NCI-H2081 treated with DMSO at 0.1 percent for 48 hours (cell line): ENCODE measurements at places on chromosomes 5 and 9.

DNA sequence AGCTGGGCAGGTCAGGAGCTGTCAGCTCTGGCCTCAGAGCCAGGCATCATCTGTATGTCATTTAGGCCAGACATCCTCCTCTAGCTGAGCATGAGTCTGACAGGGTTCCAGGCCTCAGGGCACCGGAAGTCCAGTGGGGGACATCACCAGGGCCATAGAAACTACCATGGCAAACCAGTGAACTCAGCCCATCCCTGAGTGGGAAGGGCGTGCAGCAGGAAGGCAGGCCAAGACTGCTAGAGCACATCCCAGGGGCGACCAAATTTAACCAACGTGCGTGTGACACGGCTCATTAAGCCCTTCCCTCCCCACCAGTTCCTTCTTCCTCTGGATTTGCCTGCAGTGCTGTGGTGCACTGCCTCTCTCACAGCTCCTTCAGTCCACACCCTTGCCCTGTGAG is 75.9 kb downstream of the COL27A1 start:
- DNase-seq: no peak

DNA sequence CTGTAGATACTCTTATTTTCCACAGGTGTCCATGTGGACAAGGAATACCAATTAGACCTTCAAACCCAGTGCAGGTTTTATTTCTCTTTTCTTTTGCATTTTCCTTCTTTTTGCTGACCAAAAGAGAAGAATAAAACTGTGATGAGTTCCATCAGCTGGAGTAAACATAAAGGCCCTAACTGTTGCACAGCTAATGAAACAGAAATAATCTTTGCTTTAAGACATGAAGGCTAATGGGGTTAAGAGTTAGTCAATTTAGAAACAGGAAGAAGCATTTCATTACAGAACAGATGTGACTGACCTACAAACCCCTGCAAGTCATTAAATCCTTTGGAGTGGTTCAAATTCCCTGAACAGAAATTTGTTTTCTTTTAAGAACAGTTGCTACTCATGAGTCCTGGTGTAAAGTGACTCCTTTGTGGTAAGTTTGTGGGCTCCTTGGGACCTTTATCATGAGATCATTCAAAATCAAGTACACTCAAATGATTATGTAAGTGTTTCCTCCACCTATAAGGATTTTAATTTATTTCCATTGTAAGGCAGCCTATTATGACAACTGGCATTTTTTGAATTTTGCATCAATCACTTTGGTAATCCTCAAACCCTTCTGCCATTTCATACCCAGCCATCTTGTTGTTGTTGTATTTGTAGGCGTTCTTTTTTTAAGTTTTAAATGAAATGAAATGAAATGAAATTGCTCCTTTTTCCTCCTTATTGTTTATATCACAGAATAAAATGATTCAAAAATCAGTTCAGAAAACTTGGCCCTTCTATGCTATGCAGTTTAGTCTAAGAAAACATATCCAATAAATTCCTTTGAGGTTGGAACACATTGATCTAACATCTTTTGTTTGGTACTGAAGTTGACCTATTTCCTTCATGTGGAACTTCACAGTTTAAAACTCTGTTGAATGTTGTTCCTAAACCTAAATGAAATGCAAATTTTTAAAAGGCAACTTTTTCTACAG is 1.3 kb downstream of the MINAR2 start:
- no peak for DNase-seq

DNA sequence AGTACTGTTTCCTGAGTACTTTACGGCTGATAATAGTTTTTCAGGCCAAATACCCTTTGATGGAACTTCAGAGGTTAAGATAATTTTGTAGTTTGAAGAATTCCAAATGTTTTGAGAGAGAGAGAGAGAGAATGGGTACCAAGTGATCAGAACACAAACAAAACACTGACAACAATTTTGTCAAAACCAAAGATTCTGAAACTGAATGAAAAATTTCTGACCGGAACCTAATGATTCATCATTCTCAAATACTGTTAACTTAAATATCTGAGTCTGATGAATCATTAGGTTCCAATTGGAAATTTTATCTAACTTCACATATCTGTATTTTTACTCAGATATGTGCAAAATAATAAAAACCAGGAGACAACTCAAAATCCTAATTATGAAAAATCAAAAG is 4.0 kb downstream of the LMBRD2 start:
- DNase-seq: no peak

- no peak for DNase-seq
These were observed 56.2 kb downstream of the ARHGEF28 start for GRCh38 chr5:73682176-73682575.

- no peak for DNase-seq
These were observed 27.2 kb downstream of the CCDC69 start for GRCh38 chr5:151196556-151197290.

DNA sequence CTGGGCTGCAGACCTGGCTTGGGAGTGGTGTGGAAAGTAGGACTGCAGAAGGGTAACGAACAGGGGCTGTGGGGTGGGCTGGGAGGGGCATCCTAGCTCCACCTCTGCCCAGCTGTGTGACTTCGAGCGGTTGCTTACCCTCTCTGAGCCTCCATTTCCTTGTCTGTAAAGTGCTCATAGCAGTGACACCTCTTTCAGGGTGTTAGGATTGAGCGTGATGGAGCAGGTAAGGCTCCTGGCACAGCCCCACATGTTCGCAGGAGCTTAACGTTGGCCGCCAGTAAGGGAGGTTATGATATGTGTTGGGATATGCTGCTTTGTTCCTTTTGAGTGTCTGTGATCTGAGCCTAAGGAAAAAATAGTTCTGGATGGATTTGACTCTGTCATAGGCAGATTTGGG is 2.1 kb downstream of the NDST1 start:
- DNase-seq: no peak

GRCh38 chr5:68780299-68780955 is 313.4 kb upstream of the SLC30A5 start:
- DNase-seq: no peak
